Activated CD4-positive, alpha-beta T cell treated with anti-CD3 and anti-CD28 coated beads, Interleukin-10, Interleukin-2, amounts not matched to agents 100 ng/mL and 50 ng/mL, durations not matched to agents 16 hours and 8 hours (primary cell): ENCODE measurements at places on chromosomes 6 and 20.
A peak's percentile ranks its signal among the peaks of the same experiment; 100 is the strongest.

DNA sequence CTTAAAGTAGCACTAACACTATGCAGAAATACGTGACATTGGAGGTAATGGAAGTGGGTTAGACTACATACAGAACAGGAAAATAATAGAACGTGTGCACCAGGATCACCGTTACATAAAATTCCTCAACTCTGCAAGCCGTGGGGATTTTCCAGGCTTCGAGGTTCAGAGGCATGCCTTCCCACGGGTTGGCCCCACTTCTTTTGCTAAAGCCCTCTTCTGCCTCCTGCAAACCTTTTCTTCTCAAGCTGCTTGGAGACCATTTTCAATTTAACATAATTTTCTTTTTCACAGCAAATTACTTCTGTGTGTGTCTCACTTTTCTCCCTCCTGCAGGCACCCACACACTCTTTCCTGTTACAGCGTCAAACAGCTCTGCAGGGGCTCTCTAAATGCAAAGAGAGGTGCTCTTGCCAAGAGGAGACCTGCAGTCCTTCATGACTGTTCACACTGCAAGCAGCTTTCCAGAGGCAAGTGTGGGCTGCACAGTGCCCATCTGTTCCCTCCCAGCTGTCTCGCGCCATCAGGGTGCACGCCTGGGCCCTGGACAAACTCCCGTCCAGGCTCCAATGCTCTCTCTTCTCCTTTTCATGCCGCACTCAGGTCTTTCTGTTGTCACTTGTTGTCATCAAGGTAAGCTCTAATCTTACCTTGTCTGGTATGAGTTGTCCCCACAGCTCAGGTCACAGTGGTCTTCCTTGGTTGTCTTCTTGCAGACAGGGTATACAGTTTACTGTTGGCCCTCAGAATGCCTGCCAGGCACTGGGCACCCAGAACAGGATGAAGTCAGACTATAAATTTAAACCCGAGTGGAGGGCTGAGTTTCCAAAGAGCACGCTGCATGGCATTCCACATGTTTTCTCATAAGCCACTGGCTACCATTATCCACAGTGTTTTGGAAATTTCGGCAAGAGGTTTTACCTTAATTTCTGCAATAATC, 164.8 kb upstream of the GGTLC1 start:
- DNase-seq: no peak

GRCh38 chr6:169109411-169110220, 144.0 kb downstream of the THBS2 start:
- no peak for DNase-seq

- no peak for DNase-seq
Observed at GRCh38 chr6:11231564-11232192, 790 bp downstream of the NEDD9 start.

- no peak for DNase-seq
Observed at GRCh38 chr20:36501367-36502006, 39.8 kb upstream of the MYL9 start.

DNA sequence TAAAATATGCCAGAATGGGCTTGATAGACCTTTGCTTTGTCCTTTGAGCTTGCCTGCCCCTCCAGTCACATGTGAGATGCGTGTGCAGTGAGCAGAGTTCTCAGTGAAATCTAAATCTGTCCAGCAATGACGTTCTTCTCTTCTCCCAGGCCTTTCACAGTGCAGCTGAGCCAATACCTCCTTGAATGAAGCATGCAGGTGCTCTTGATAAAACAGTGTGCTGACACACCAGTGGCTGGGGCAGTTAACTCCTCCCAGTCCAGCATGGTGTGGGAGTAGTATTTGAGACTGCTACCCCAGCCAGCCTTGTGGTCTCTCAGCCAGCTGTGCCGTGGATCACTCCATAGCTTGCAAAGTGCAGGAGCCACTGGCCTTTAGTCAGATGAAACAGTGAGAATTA, 240.5 kb downstream of the FARS2 start:
- no peak for DNase-seq

GRCh38 chr6:13836170-13836569, 21.8 kb upstream of the MCUR1 start:
- DNase-seq: no peak

- no peak for DNase-seq
Observed at GRCh38 chr20:2593756-2594155, 57.4 kb downstream of the TMC2 start.

- DNase-seq: peak; percentile 44
Observed at GRCh38 chr20:56628873-56629463, at the start of gene TFAP2C. Gene TFAP2C, plus strand, starts transcription at chr20:56629306. Its CDS starts 239 bp downstream, at chr20:56629545.

DNA sequence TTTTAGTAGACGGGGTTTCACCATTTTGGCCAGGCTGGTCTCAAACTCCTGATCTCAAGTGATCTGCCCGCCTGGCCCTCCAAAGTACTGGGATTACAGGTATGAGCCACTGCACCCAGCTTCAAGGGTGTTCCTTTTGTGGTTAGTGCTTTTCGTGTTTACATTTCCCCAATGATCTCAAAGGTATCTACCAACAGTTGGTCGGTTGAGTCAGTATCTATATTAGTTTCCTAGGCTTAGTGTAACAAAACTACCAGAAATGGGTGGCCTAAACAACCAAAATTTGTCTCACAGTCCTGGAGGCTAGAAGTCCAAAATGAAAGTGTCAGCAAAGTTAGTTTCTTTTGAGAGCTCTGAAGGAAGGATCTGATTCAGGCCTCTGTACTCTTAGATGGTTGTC, 30.1 kb downstream of the CASP8AP2 start:
- peak; percentile 85 for DNase-seq

DNA sequence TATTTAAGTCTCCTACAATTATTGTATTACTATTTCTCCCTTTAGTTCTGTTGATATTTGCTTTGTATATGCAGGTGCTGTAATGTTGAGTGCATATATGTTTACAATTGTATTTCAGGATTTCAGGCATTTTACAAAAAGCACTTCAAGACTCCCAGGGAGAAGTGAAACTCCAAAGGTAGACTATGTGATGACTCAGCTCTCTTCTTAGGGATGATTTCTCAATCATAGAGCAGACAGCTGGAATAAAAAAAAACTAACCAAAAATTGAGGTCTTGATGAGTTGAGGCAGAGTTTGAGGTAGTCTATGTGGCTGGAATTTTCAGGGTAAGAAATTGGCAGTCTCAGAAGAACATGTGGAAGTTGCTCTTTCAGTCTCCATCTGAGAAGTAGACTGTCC, 786.1 kb downstream of the TFAP2A start:
- DNase-seq: no peak
